ENCODE measurements at places on chromosomes 6 and 20.

DNA sequence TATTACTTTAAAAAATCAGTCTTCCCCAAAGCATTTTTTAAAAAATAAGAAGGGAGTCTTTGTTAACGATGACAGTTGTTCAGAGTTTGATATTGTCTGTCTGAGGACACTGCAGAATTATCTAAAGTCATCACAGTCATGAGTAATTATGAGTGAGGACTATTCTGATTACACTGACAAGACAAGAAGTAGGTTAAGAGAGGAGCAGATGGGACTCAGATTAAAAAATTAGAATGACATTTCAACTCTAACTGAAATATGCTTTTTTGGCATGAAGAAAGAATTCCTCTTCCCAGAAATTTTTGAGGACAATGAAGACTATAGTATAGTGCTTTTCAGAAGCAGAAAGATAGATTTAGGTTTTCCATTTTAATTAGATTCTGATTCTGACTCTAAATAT lies 456.5 kb downstream of the EPHA7 start:
- DNase-seq: no peak

DNA sequence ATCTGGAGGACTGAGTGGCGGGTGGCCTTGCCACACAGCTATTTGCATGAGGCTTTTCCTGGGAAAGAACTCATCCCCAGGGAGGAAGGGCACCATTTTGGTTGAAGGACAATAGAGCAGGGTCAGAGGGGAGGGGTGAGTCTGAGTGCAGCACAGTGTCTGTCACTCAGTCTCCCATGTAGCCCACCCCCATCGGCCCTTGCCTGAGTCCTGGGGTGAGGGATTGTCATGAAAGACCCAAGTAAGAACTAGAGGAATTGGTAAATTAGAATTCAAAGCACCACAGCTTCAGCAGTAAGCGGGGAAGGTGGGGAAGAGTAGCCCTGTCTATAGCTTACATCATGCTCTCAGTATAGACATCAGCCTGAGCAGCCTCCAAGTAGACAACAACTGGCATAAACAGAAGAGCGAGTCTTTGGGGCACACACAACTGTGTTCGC lies 90.4 kb upstream of the TMEM30A start:
- no peak for DNase-seq

GRCh38 chr20:37581246-37581645 lies 53.6 kb upstream of the BLCAP start:
- no peak for DNase-seq

DNA sequence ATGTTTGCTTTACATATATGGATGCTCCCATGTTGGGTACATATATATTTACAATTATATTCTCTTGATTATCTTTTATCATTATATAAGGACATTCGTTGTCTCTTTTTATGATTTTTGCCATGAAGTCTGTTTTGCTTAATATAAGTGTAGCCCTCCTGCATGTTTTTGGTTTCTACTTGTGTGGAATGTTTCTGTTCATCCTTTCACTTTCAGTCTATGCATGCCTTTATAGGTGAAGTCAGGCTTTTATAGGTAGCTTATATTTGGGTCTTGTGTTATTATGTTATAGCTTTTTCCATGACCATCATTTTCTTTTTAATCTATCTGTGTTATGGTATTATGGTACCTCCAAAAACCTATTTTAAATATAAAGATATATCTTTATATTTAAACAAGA lies 612.5 kb upstream of the HS3ST5 start:
- DNase-seq: no peak

DNA sequence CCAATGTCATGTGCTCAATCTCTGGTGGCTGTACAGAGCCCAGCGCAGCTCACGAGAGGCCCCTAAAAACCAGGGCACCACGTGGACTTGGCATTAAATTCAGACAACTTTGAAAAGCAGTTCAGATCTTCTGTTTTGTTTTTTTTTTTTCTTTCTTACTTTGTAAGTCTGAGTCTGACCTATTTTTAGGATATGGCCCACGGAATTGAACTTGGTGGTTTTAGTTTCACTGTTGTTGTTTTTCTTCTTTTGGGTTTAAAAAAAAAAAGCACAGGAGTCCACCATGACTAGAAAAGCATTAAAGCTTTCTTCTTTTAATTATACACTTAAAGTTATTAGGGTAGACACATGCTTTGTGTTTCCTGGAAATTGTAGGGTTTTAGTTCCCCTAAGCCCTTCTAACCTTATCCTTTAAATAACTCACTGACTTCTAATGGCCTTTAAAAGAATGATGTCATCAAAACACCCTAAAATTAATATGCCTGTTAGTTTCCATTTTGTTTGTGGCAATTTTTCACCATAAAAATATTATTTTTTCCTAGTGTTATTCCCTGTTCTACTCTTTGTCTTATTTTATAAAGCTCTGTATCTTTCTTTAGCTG lies 48.5 kb upstream of the CCN2 start:
- DNase-seq: no peak

GRCh38 chr6:40804905-40805304 lies 217.7 kb upstream of the LRFN2 start:
- no peak for DNase-seq

DNA sequence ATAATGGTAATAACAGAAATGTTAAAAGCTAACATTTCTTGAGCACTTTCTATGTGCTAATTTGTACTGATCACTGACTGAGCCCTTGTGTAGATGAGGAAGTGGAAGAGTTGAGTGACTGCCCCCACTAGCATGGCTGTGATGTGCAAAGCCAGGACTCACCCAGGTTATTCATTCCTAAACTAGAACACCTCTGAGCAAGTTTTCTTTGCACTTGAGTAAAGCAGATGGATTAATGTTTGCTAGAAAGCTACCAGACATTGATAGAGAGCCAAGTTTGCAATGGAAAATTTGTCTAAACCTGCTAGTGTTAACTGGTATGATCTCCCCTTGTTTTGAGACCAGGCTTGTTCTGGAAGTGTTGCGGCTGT lies 467.4 kb upstream of the PLCB4 start:
- DNase-seq: no peak

- no peak for DNase-seq
These were observed 3.8 kb downstream of the TRIM15 start for GRCh38 chr6:30167101-30167500.

DNA sequence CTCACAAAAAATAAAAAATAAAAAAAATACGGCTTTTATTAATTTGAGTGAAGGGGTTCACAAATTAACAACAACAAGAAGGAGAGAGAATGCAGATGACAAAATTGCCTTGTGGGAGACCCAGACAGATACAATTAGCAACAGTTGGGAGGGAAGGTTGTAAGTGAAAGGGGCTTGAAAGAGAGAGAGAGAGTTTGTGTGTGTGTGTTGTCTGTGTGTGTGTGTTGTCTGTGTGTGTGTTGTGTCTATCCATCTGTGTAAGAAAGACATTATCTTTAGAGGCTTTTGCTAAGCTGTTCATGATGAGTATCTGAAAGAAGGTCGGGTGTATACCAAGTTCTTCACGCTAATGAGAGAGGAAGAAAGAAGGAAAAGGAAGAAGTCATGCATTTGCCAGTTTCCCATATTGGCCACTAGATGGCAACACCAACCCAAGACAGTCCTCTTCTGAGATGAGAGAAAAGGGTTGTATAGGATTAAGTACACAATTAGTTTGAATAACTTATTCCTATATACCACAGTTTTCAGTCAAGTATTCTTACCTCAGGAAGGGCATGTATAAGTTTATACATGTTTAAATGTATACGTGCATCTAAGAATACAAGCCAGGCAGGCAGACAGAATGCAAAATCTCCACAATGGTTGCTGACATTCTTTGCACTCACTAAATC lies 63.7 kb upstream of the CD2AP start:
- no peak for DNase-seq

- no peak for DNase-seq
These were observed 1097.1 kb downstream of the KIF16B start for GRCh38 chr20:15476186-15476585.

- DNase-seq: no peak
These were observed 27.2 kb downstream of the ERMARD start for GRCh38 chr6:169778646-169779045.

DNA sequence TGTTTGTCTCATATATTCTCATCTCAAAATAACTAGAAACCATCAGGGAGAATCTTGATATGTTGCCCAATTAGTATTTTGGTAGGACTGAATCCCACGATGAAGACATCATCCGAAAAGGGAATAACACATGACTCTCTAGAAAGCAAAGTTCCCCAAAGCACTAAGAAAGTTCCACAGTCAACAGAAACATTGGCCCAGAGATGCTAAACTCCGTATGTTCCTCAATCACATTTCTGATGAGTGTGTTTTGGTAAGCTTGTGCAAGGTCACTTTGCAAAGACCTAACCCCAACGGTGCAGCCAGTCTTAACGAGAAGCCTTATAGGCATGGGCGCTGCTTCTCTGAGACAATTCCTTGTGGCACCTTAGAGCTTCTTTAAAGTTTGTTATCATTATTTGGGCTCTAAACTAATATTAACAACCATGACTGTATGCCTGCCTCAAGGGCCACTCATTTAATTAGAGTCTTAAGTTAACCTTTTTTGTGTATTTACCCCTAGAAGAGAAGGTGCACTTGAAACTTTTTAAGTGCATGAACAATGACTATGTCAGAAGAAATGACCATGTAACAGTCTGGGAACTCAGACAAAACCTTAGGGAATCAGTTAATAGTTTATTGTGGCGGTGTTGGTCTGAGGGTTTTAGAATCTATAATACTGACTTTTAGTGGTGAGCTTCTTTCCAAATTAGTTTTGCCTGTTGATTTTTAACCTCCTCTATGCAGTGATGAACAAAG lies 202.0 kb upstream of the RAB32 start:
- no peak for DNase-seq

DNA sequence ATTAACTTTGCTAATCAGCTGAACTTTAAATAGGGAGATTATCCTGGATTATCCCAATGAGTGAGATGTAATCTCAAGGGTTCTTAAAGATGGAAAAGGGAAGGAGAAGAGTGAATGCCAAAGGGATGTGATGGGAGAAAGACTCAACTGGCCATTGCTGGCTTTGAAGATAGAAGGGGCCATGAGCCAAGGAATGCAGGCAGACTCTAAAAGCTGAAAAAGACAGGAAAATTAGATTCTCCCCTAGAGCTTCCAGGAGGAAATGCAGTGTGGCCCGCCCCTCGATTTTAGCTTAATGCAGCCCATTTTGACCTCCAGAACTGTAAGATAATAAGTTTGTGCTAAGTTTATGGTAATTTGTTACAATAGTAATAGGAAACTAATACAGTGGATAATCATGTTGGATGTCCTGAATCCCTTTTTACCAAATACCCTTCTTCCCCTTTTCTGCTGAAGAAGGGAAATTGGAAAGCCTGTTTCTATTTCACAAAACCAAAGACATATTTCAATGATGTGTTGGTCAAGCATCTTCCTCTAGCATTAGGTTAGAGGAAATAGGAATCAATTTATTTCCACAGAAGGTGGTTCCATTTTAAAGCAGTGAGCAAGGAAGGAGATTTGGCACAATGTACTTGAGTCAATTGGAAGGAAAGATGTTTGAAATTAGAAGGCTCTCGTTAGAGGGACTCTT lies 3.3 kb upstream of the HDDC2 start:
- DNase-seq: no peak

DNA sequence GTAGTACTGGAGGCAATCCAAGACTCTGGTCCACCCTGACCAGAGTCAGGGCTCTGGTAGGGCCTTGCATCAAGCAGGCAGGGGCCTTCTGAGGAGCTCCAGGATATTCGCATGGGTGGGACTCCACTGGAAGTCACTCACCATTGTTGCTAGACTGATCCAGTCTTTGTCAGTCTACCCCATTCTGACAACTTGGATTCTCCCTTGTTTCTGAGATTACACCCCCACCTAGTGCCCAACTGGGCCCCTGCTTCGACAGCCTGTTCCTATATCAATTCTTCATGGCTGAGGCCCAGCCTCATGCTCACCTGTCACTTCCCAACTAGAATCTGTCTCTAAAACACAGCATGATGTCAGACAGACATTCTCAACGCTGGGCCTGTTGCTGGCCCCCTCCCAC lies 5.2 kb downstream of the SLC35D3 start:
- no peak for DNase-seq

GRCh38 chr6:149182262-149182661 lies 135.2 kb upstream of the TAB2 start:
- no peak for DNase-seq

- no peak for DNase-seq
These were observed 151.3 kb downstream of the SLC16A10 start for GRCh38 chr6:111238464-111239119.

DNA sequence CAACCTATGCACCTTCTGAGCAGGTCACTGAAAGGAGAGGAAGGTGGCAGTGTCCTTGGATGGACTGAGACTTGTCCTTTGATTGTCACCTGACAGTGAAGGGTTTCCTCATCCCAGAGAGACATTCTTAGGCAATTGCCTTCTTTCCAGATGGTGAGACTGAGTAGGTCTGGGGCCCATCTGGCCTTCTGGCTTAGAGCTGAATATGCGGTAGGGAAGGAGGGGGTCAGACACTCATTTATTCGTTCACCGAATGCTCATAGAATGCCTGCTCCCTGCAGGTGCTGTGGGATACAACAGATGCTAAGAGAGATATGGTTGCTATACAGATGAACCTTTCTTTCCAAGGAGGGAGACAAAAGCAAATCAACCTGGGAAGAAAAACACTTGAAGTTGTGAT lies 76.8 kb downstream of the BMP6 start:
- no peak for DNase-seq

DNA sequence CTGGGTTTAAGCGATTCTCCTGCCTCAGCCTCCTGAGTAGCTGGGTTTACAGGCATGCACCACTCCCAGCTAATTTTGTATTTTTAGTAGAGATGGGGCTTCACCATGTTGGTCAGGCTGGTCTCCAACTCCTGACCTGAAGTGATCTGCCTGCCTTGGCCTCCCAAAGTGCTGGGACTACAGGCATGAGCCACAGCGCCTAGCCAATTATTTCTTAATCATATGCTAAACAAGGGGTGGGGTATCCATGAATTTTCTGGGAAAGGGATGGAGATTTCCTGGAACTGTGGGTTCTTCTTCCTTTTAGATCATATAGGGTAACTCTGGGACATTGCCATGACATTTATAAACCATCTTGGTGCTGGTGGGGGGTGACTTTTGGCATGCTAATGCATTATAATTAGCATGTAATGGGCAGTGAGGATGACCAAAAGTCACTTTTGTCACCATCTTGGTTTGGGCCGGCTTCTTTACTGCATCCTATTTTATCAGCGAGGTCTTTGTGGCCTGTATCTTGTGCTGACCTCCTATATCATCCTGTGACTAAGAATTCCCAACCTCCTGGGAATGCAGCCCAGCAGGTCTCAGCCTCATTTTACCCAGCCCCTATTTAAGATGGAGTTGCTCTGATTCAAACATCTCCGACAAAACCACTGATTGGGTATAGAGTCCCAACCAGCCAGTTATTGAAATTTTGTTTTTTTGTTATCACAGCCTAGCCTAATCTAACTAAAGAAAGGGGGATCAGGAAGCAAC lies 29.9 kb upstream of the DDR1 start:
- no peak for DNase-seq

GRCh38 chr6:42974919-42975505 lies 4.0 kb downstream of the PEX6 start:
- no peak for DNase-seq

- DNase-seq: no peak
These were observed 817 bp downstream of the ME1 start for GRCh38 chr6:83429857-83430610.

Data from Right ventricle myocardium inferior (tissue), 1 donor.